ENCODE measurements at places on chromosomes 2 and 18. TPM values are rescaled to one million over a fixed set of nuclear protein-coding genes. Genes with fewer than 3 reads are reported as not detected.

The LTBP1 gene
- total RNA-seq: 140 TPM

GRCh38 chr18:79425569-79425886 is 29.8 kb downstream of the NFATC1 start:
- no peaks in the 10 kb centered on the region for H3K27me3 ChIP-seq
- H3K4me1 ChIP-seq: peaks cover 3% of the 10 kb centered on the region
- no peak for DNase-seq
- no peaks in the 10 kb centered on the region for H3K36me3 ChIP-seq

GRCh38 chr2:44450082-44450481 is 88.3 kb downstream of the CAMKMT start:
- H3K27ac ChIP-seq: no peak overlapping the region
- no peak for DNase-seq
- no peaks in the 10 kb centered on the region for H3K4me1 ChIP-seq
- no peaks in the 10 kb centered on the region for H3K36me3 ChIP-seq
- H3K4me3 ChIP-seq: no peak overlapping the region
- no peaks in the 10 kb centered on the region for H3K27me3 ChIP-seq

DNA sequence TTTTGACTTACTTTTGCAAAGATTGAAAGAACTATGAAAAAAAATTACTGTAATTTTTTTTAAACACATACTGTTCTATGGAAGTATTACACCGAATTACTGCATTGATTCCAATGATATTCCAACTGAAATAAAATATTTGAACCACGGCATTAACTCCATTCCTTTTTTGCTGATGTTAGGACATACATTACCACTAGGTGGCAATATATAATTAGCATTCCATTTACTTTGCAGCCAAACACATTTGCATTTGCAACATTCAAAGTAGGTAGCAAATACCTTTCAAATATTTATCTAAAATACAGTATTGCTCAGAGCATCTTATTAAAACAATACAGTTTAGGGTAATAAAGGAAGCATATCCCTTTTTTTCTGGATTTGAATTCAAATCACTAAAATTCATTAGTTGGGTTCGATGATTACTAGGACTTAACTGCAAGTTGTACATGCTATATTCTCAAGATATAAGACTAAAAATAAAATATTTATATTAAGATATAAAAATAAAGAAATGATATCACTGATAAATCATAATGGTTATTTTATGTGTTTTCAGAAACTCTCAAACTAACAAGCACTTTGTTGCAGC is 31.3 kb downstream of the LANCL1 start:
- no peaks in the 10 kb centered on the region for H3K4me1 ChIP-seq
- H3K27me3 ChIP-seq: no peaks in the 10 kb centered on the region
- peaks cover 15% of the 10 kb centered on the region for H3K36me3 ChIP-seq

DNA sequence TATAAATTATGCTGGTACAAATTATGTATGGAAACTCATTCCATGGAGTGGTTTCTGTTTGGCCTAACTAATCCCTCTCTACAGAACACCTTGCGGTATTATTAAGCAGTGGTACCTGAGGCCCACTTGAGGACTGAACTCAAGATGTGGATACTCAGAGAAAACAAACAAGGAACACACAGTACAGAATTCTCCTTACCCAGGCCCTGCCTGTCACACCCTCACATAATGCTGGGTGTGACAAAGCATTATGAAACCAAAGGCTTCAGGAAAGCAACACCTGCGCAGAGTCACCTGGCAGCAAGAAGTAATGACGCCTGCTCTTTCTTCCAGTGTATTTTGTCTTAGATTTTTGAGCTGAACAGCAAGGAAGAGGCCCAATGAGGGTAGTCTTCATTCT is 264.7 kb downstream of the PAX3 start:
- no peak overlapping the region for H3K27ac ChIP-seq
- peaks cover 3% of the 10 kb centered on the region for H3K27me3 ChIP-seq
- H3K4me1 ChIP-seq: no peaks in the 10 kb centered on the region
- no peaks in the 10 kb centered on the region for H3K36me3 ChIP-seq

GRCh38 chr2:72694715-72695496 is 130.9 kb downstream of the EXOC6B start:
- H3K27me3 ChIP-seq: no peaks in the 10 kb centered on the region
- H3K36me3 ChIP-seq: peaks cover 4% of the 10 kb centered on the region
- peaks cover 37% of the 10 kb centered on the region for H3K4me1 ChIP-seq
- no peak overlapping the region for H3K4me3 ChIP-seq
- H3K27ac ChIP-seq: peak overlapping the region; percentile 17
- peak; percentile 70 for DNase-seq

All from heart left ventricle (tissue), 16 donors.